ENCODE measurements at places on chromosomes 11 and 22.
A peak's percentile ranks its signal among the peaks of the same experiment; 100 is the strongest.

GRCh38 chr11:120597250-120598215, 86.0 kb downstream of the GRIK4 start:
- DNase-seq: no peak

- no peak for DNase-seq
Observed at GRCh38 chr11:90947930-90948329, 725.1 kb upstream of the CHORDC1 start.

- no peak for DNase-seq
Observed at GRCh38 chr22:43837666-43838065, 24.6 kb downstream of the SULT4A1 start.

DNA sequence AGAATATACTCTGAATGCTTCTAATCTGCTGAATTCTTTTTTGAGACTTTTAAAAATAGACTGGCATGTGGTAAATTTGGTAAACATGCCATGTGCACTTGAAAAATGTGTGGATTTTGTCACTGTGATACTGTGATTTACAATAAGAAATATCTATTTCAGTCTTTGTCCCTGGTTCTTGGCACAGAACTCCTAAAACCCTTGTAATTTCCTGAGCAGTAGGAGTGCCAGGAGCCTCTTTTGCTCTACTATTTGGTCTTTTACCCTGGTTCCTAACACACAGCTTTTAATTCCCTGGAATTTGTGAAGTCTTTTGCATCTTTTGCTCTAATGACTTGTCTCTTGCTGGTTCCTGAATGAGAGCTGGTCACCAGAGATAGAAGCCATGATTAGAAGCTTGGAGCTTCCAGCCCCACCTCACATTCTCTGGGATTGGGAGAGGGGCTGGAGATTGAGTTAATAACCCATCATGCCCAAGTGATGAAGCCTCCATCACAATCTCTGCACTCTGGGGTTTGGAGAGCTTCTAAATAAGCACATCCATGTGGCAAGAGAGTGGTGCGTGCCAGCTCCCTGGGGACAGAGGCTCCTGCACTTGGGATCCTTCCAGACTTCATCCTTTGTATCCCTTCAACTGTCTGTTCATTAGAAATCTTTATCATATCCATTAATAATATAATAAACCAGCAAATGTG, 27.2 kb upstream of the SYT13 start:
- no peak for DNase-seq

- no peak for DNase-seq
Observed at GRCh38 chr11:22671751-22672150, 5.3 kb downstream of the GAS2 start.

GRCh38 chr11:134572741-134573675, 161.0 kb upstream of the B3GAT1 start:
- DNase-seq: no peak

DNA sequence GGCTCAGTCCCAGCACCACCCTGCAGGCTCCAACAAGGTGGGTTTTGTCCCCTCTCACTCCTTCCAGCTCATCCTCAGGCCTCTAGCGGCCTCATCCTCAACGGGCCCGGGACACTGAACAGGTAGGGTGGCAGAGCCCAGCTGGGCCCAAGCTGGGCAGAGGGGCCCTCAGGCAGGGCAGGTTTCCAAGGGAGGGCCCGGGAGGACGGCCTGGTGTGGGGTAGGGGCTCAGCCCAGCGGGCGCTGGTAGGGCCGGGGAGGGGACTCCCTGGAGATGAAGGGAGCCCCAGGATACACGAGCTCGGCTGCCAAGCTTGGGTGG, 2.5 kb upstream of the IFITM10 start:
- no peak for DNase-seq

DNA sequence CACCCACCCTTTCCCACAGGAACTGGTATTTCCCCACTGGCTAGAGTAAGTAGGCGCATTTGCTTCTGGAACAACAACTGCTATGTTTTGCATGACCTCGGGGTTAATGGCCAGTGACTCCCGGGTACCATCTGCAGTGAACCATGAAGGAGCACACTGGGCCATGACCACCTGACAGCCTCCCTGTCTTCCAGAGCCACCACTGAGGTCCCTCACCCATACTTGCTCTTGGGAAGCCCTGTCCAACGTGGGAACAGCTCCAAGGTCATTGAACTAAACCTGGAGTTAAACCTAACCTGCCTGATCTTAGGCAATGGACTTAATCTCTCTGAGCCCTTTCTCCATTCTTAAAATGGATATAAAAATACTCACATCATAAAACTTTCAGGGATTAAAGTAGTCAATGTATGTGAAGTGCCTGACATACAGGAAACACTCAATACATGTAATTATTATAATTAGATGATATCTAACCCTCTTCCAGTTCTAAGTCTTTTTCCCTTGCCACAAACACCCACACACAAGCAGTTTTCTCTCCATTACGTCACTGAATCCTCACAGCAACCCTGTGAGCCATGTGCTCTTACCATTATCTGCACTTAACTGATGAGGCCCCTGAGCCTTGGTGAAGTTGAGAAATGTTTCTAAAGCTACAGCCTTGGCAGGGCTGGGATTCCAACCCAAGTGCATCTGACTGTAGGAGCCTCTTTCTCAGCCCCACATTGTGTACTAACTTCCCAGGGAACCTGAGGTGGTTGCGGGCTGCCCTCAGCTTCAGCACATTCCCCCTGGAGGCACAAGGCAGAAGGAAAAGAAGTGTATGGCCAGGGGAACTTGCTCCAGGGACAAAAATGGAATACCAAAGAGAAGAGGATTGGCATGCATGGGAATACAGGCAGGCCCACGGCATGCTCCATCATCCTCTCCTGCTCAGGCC, 74.5 kb upstream of the NCAM1 start:
- peak; percentile 7 for DNase-seq

- DNase-seq: peak; percentile 44
Observed at GRCh38 chr11:96188243-96189006, 154.6 kb downstream of the MAML2 start.

- DNase-seq: no peak
Observed at GRCh38 chr11:101759771-101760450, 154.9 kb upstream of the CEP126 start.

- no peak for DNase-seq
Observed at GRCh38 chr11:45150301-45150700, 3.9 kb downstream of the PRDM11 start.

DNA sequence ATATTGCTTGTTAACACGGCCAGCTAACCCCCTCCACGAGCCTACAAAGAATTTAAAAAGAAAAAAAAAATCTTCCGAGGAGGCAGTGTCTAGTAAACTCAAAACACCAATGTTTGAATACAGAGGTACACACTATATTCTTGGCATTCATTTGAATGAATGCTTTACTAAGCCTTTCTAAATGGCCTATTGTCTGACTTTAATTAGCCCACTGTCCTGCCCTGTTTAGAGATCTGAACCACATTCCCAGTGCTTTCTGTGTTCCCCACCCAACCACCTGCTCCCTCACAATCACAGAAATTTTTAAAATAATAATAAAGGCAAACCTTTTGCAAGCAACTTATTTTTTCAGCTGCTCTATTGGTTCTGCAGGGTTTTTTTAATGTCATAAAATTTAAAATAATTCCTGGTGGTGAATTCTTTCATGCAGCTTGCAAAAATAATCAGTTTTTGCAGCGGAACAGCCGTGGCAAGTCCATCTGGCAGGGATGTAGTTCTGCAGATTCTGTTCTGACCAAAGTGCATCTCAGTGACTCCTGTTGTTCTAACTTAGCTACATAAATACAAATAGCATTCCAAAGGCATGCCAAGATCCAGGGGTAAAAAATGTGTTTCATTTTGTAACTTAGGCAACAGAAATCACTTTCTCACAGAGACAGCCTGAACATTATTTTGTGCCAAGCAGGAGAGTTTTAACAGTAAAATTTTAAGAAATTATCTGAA, 23.8 kb downstream of the POU2AF2 start:
- DNase-seq: no peak

GRCh38 chr22:39777716-39778454, 115.7 kb downstream of the ENTHD1 start:
- no peak for DNase-seq

DNA sequence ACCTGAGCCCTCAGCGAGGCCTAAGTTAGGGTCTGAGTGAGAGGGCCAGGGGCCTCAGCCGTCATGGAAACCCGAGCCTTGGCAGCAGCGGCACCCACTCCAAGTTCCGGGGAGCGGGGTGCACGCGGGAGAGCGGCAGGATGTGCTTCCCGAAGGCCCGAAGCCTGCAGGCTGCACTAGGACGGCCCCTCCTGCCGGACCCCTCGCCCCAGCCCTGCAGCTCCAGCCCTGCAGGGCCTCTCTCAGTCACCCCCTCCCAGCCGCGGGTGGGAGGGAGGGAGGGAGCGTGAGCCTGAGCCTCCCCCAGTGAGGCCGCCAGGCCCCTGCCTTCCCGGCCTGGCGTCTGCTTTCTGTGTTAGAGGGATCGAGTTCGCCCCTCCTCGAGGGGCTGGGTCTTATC, 22.6 kb downstream of the MRPL23 start:
- DNase-seq: no peak

All from kidney tubule cell (primary cell).